ENCODE measurements at places on chromosomes 13 and 19.

- no peak for DNase-seq
Measured at GRCh38 chr19:18879579-18880373, 16.2 kb downstream of the CERS1 start.

DNA sequence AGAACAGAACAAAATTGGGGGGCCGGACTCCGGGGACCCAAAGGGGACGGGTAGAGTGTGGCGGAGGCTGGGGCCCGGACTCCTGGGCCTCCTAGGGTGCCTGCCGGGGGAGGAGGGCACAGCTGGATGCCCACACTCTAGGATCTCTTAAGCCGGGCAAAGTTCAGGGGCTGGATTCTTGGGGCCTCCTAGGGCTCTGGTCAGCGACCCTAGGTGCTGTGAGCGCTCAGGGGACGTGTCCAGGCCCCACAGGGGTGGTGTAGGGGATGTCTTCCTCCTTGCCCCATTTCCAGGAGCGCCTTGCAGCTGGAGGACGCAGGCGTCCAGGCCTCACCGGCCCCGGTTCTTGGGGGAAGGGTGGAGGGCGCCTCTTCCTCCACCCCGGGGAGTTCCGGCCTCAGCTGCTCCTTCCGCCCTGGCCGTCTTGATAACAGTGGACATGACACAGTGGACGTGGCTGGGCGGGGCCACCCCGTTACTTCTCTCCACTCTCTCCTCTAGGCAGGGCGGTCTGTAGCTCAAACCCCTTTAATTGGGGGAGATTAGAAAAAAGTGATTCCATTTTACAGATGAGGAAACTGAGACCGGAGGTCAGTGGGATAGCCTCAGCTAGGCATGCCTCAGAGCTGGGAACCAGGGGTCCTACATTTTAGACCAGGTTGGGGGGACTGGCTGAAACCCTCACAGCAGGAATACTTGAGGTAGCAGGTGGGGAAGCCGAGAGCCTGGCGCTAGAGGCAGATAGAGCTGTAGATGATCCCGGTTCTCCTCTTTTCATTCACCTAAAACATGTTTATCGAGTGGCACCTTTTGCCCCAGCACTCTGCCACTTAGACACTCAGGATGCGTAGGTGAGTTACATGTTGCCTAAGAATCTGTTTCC lies 705 bp downstream of the STXBP2 start:
- DNase-seq: no peak

DNA sequence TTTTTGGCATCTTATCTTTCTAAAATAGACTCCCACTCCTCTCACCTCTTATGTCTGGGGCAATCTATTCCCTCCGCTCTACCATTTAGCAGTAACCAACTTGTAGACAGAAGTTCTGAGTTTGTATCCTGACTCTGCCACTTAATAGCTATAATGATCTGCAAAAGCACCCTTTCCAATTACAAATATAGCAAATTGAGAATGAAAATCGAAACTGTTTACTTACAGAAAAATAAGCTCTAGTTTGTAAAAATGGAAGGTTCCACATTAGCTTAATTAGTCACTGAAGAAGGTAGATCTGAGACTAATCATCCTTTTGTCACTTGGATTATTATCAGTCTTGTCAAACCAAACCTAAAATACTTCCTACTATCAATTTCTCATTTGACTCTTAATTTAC lies 409.3 kb downstream of the DIAPH3 start:
- DNase-seq: no peak

DNA sequence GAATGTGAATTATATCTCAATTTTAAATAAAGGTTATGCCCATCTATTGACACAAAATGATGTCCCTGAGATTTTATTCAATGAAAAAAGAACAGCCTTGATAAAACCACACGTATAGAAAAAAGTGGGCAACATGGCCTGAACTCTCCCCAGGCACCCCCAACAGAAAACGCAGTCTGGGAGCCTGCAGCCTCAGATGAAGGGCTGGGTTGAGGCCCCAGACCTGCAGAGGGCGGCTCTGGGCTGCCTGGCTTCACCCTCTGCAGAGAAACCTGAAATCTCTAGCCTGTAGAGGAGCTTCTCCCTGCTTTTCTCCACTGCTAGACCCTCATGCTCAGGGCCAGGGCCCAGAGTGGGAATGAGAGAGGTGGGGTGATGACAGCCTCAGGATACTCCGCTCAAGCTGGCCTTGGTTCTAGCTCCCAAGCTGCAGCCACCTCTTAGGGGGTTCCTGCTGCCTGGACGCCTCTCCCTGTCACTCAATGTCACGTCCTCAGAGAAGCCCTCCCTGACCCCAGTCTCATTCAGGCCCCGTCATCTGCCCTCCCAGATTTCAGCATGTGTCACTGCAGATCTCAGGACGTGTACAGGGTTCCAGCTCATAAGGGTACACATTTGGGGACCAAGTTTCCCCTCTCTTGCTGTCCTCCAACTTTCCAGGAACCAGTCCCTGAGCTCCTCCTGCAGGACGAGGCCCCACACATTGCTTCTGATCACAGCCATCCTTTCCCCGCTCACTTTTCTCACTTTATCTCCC lies 1.8 kb downstream of the MBD3 start:
- no peak for DNase-seq
